Activated T-cell treated with anti-CD3 and anti-CD28 coated beads, Interleukin-2, amount 50 U/mL, for 4 hours (primary cell): ENCODE measurements at places on chromosomes 11 and 22. TPM values are rescaled to one million over a fixed set of nuclear protein-coding genes. Genes with fewer than 3 reads are reported as not detected.

The C11orf65 gene
- total RNA-seq, result 0.79 TPM

The HORMAD2 gene
- not detected for total RNA-seq

The KIRREL3 gene
- total RNA-seq, result not detected

The RANGAP1 gene
- total RNA-seq, result 192 TPM

The MCHR1 gene
- total RNA-seq, result not detected

The P2RY2 gene
- not detected for total RNA-seq

The MYOD1 gene
- not detected for total RNA-seq

The RBM4 gene
- total RNA-seq, result 135 TPM

The CCND1 gene
- total RNA-seq, result 26.1 TPM

The LRRC74B gene
- total RNA-seq, result not detected

The PYGM gene
- total RNA-seq, result 2.7 TPM

The FJX1 gene
- total RNA-seq, result 2.7 TPM

The OR52A1 gene
- not detected for total RNA-seq

The KCTD14 gene
- not detected for total RNA-seq

The KREMEN1 gene
- 0.03 TPM for total RNA-seq

The CREB3L1 gene
- 0.26 TPM for total RNA-seq
